Astrocyte of the spinal cord (primary cell): ENCODE measurements at places on chromosomes 2 and 18.

DNA sequence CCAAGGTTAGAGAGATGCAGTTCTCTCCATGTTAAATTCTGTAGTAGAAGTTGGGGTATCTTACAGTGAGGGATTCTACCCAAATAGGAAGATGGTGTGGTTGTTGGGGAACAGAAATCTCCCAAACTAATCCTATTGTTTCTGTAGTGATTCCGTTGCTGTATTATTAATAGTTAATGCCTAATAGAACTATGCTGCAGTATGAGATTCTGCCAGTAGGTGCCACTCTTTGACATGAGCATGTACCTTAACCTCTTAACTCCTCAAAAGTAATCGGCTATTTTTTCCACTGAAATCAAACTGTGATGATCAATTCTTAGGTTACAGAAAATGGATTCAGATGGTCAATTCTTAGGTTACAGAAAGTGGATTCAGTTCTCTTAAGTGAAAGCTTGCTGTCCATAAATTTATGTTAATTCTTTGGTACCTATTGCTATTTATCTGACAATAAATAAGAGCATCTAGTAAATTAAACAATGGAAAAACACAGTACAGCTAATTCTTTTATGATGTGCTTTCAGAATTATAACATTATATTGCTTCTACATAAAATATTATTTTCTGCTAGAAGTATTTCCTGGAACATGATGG, 97.9 kb upstream of the DLX2 start:
- peak; percentile 48 for DNase-seq

- DNase-seq, result peak; percentile 13
These were observed 52.0 kb upstream of the CHAC2 start for GRCh38 chr2:53715568-53715967.

DNA sequence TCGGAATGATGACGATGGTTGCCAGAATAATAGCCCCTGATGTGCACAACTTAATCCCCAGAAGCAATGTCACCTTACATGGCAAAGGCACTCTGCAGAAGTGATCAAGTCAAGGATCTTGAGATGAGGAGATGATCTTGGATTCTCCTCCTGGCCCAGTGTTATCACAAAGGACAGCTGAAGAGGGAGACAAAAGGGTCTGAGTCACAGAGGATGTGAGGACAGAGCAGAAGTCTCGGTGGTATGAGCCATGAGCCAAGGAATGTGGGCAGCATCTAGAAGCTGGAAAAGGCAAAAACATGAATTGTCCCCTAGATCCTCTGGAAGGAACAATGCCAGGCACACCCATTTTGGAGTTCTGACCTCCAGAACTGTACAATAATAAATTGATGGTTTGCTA, 358.5 kb downstream of the MYCN start:
- DNase-seq, result no peak

DNA sequence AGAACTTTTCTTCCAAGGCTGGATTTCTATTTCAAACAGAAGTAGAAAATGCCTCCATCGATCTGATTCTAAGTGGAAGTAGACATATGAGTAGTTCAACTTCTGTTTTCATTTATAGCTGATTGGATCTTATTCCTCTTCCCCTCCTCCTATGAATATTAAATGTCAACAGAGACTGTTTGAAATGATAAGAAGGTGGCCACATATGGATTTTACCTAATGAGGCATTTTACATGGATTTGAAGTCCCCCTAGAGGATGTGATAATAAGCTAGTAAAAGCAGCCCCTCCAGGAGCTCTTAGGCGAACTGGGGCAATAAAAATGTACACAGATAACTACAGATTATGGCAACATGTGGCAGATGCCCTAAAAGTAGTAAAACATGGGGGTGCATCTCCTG, 71.0 kb downstream of the UPP2 start:
- no peak for DNase-seq

DNA sequence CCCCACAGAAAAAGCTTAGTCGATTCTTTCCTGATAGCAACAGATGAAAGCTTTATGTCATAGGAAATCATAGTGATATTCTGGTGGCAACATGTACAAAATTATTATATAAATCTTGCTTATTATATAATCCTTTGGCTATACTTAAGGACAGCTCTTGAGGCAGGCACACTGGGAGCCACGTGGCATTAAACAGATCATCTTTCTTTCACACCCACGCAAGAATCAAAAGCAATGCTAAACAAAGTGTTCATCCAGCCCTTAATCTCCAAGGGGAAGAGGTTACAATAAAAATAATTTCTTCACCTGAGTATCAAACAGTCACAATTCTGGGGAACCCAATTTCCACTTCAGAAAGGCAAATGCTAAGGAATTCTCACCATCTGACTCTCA, 57.8 kb downstream of the CYB5A start:
- DNase-seq, result no peak

DNA sequence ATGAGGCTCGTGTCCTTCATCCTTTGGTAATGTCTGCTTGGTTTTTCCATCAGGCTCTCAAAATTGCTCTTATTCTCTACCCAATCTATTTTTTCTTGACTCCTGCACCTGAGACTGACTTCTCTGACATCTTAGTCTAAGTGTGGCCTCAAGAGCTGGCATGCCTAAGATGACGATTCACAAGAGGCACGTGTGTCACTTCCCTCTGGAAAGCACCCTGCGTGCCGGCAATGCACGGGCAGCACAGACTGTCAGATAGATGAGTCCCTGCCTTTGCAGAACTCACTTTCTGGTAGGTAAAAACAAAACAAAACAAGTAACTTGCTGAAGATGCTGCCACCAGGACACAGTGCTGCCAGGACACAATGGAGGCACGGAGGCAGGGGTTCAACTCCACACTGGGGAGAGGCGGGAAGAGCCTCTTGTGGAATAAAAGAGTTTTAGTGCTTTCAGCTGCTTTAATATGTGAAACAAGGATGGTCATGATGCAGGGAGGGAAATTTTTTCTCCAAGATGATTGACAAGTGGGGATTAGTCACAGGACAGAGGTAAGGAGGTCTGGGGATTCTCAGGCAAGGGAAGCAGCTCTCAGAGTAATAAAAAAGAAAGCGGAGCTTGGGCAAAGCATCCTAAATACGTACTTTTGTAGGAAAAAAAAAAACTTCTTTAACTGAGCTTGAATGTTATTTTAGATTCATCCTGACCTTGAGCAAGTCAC, 27.3 kb downstream of the CYB5A start:
- DNase-seq, result no peak

GRCh38 chr18:24369426-24369825, 28.2 kb downstream of the OSBPL1A start:
- peak; percentile 61 for DNase-seq

- no peak for DNase-seq
These were observed 176.4 kb downstream of the ANKRD44 start for GRCh38 chr2:197134206-197134605.

DNA sequence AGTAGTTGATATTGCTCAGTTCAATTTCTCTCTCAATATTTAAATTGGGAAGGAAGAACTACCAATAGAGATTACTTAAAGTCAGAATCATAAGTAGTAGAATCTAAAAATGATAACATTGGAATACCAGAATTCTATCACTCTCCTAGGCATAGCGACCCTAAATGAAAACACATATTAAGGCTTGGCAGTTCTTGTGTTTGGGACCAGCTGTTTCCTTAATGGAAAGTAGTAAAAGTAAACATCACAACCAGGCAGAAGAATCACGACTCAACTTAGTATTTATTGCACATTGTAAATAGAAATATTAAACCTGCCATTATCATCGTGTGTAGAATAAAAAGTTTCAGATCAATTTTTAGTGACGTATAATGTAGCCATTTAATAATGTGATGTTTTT, 117.5 kb downstream of the SPHKAP start:
- no peak for DNase-seq

GRCh38 chr18:48942554-48943261, 8.1 kb downstream of the SMAD7 start:
- DNase-seq, result peak; percentile 94

DNA sequence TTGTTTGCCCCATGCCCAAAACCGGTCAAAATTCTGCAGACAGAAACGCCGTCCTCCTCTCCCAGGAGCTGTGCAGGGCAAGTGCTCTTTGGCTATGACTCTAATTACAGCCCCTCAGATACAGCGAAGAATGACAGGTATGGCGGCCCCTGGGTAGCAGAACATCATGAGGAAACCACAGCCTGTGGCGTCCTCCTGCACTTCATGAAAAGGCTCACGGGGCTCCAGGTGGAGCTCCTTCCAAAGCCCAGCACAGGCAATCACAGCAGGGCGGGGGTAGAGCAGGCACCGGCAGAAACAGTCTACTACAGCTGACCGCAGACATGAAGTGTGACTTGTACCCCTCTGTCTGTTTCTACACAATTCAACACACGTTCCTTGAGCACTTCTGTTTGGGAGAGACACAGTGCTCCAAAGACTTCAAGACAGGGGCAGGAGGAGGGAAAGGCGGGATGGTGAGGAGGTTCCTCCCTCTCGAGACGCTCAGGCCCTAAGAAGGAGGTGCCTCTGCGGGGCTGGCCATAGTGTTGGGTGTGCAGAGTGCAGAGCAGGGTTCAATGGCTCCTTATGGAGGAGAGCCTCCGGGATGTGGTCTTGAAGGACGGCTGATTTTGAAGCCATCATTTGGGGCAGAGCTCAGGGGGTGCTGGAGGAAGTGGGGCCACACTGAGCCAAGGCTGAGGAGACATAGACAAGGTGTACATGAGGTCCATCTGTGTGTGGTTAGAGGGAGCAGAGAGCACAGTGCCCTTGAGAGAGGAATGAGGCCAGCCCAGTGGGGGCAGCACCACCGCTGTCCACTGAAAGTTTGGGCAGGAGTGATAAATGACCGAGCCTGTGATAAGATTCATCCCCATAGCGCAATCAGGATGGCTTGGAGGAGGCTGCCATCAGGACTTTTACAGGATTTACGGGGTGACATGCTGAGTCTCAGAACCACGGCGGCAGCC, 468.3 kb downstream of the EIPR1 start:
- DNase-seq, result no peak

DNA sequence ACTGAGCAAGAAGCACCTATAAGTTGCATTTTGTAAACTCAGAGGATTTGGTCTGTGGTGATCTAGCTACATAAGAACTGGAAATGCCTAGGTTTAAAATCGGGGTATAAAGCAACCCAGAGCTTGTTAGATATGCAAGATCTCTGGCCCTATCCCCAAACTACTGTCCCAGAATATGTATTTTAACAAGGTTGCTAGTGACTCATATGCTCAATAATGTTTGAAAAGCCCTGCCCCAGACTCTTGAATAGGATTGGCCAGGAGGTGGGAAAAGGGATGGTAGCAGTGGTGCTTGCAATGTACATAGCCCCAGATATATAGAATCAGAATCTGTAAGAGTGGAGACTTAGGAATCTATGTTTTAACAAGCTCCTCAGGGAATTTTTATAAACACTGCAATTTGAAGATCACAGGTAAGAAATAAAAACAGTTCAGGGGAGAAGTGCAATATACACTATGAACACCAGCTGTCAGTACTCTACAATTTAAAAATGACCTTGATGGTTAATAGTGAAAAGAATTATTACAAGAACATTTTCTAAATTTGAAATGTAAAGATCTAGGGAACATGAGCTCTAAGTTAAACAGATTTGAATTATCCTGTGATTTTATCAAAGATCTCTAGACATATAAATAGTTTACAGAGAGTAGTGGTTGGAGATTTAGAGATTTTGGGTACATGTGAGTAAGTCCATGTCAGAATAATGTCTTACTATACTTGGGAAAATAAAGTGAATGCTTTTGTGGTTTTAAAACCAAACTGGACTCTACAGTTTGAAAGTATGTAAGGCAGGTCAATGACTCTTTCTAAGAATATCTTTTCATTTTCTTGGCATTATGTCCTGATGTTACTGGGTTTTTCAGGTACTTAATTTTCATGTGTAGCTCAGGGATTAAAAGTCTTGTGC, 7.7 kb upstream of the MMADHC start:
- peak; percentile 38 for DNase-seq

DNA sequence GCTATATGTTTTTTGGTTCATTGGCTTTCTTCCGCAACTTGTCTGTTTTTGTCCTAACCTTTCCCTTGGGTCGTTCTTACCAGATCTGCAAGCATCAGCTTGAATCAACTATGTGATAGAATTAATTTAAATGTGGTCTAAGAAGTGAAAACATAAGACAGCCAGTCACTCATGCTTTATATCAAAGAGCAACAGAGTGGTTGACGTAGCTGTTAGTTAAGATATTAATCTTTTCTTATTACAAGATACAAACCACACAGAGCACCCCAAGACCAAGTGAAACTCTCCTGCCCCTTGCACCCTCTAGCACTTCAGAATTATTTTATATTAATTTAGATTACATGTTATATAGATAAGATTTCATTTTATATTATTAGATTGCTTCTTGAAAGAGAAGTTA, 15.2 kb downstream of the IL18RAP start:
- no peak for DNase-seq

DNA sequence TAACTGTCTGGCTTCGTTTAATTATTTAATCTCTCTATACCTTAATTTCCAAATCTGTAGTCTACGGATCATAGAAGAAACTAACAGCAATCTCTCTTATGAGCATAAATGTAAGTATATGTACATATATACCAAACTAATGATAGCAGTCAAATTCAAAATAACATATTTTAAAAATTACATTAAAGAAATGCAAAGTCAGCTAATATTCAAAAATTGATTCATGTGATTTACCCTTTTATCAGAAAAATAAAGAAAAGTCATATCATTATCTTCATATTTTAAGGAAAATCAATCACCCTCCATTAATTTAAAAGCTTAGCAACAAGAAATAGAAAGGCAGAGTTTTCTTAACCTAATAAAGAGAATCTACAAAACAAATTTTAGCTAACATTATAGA, 575.9 kb downstream of the IRS1 start:
- DNase-seq, result no peak

GRCh38 chr2:128521482-128521881, 202.8 kb upstream of the HS6ST1 start:
- DNase-seq, result no peak

- peak; percentile 70 for DNase-seq
These were observed 63.4 kb downstream of the MREG start for GRCh38 chr2:215949991-215950404.

- no peak for DNase-seq
These were observed 339.6 kb downstream of the TGIF1 start for GRCh38 chr18:3789525-3789924.

GRCh38 chr2:150426315-150426714, 61.2 kb downstream of the RND3 start:
- DNase-seq, result no peak

- no peak for DNase-seq
These were observed 59.6 kb downstream of the GALNT14 start for GRCh38 chr2:31078579-31079105.

GRCh38 chr2:113211226-113212105, 37.7 kb downstream of the PSD4 start:
- DNase-seq, result peak; percentile 71

GRCh38 chr2:44651974-44652373, 289.5 kb upstream of the SIX3 start:
- no peak for DNase-seq

- no peak for DNase-seq
These were observed 145.2 kb upstream of the MMADHC start for GRCh38 chr2:149732730-149733290.

- no peak for DNase-seq
These were observed 86.7 kb downstream of the GALNT14 start for GRCh38 chr2:31051258-31052140.

GRCh38 chr2:127584047-127584446, 48.6 kb downstream of the MYO7B start:
- DNase-seq, result no peak
